ENCODE measurements at places on chromosomes 1 and 21.

- no peak for DNase-seq
Observed at GRCh38 chr1:26190373-26190987, at the start of gene CATSPER4. Gene CATSPER4 (plus strand): TSS chr1:26190602. CDS start chr1:26190628, 26 bp downstream.

DNA sequence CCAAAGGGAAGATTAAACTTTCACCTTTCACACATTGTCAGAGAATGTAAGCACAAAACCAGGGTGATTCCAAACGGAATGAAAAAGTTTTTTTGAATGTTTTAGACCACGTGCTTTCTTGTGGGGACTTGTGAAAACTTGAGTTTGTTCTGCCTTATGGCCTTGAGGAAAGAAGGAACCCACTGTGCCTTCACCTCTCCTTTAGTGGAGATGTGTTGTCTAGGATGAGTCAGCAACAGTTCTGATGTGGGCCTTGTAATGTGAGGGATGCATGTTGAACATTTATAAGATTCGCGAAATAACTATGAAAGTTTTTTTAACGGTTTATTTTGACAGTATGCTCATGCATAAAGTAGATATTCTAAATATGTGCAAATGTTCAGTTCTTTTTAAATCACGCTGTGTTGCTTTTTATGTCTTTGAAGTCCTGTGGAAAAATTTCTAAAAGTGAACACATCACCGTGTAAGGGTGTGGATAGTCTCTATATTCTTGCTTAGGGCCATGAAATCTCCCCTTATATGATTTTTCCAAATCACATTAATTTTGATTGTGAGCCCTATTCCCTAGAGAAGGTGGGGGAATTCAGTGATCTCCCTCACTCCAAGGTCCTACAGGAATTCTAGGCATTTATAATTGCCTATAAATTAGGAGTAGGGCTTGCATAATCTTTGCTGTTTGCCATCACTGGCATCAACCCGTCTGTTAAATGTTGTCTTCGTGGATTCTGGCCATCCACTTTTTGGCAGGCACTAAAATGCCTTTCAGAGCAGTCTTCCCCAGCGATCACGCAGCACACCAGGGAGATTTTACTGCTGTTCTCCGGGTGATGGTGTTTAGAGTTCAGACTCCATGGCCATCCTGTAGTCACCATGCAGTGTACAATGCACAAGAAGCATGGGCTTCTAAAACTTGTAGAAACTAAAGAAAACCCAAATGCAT lies 47.4 kb downstream of the PLA2G4A start:
- no peak for DNase-seq

GRCh38 chr1:203492748-203493130 lies 1.2 kb upstream of the OPTC start:
- no peak for DNase-seq

DNA sequence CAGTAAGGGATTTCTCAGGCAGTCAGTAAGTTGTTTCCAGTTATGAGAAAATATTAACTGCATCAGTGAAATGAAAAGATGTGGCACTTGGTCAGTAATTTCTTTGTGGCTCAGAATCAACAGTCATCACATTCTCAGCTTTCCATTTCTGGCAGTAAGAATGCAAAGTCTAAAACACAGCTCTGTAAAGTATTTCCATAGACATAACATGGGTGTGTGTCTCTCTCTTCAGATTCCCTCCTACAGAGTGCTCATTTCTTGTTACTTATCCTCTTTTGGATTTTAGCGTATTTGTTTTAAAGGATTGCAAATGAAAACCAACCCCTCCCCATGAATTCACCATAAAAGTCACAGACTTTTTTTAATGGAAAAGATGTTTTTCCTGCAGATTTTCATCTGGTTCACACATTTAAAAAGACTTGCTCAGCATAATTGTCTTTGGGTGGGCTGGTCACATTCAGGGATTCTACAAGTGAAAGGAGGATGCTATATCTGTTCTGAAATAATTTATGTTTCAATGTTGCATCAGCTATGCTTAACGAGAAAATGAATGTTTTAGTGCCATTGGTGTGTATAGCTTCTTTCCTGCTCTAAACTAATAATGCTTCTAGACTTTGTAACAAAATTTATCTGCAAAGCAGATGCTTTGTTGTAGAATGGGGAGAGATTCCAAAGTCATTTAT lies 34.6 kb upstream of the CD55 start:
- no peak for DNase-seq

DNA sequence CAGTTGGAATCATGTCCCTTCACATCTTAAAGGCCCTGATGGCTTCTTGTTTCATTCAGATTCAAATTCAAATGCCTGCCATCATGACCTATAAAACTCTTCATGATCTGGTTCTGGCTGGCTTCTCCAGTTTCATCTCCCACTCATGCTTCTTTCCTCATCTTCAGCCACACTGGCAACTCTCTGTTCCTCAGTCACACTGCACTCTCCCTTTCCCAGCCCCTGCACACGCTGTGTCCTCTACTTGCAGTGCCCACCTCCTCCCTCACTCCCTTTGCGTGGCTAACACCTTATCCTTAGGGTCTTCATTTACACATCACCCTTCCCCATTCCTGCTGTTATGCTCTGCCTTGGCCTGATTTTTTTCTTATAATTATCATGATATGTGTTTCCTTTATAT lies 120.6 kb upstream of the LMO4 start:
- no peak for DNase-seq

- peak; percentile 75 for DNase-seq
Observed at GRCh38 chr1:65002508-65003315, 36.4 kb upstream of the JAK1 start.

- DNase-seq = no peak
Observed at GRCh38 chr1:225424562-225425200, 3.2 kb downstream of the LBR start.

DNA sequence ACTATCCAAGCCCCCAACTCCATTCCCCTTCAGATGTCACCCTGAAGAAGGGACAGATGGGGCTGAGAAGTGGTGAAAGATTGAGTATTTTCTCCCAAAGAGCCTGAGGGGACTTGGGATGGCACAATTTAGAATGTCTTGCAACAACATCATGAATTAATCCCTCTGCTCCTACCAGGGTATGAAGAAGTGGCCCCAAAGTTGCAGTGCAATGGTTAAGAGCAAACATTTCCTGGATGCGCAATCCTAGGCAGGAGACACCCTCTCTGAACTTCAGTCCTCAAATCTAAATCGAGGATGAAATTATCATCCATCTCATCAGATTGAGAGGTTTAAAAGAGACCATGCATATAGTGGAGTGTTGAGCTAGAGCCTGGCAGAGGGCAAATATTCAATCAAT lies 28.6 kb upstream of the CITED4 start:
- DNase-seq = no peak

- DNase-seq = no peak
Observed at GRCh38 chr1:107196973-107197562, 56.2 kb downstream of the NTNG1 start.

All from T47D (cell line).